ENCODE measurements at places on chromosomes 1 and 21.
A peak's percentile ranks its signal among the peaks of the same experiment; 100 is the strongest.

DNA sequence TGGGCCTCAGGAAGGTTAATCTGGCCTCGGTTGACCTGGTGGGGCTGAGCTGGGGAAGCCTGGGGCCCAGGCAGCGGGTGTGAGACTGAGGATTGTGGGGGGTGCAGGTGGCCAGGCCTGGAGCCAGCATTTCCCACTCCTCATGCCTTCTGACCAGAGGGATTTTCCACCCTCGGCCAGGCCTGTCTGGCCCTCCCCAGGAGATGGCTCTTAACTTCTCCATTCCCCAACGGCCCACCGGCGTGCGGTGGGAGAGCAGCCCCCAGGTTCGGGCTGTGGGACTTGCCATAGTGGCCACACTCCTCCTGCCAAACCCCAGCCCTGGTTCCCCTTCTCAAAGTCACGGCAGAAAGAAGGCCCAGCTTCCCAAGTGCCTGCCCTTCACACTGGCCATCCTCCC lies 126.5 kb upstream of the RUNX3 start:
- no peak for DNase-seq

- DNase-seq = no peak
Measured at GRCh38 chr1:150890033-150890416, 3.1 kb downstream of the CTXND2 start.

DNA sequence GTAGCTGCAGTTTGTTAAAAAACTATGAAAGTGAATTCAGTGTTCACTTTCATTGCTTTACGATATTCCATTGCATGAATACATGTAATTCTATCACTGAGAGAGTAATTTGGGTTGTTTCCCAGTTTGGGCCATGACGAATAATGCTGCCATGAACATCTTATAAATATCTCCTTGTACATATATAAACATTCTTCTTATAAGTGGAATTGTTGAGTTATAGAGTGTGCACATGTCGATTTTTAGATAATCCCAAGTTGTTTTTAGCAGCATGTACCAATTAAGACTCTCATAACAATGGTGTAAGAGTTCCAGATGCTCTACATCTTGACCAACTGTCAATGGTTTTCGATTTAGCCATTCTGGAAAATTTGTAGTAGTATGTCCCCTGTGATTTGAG lies 40.9 kb downstream of the ALG6 start:
- no peak for DNase-seq

DNA sequence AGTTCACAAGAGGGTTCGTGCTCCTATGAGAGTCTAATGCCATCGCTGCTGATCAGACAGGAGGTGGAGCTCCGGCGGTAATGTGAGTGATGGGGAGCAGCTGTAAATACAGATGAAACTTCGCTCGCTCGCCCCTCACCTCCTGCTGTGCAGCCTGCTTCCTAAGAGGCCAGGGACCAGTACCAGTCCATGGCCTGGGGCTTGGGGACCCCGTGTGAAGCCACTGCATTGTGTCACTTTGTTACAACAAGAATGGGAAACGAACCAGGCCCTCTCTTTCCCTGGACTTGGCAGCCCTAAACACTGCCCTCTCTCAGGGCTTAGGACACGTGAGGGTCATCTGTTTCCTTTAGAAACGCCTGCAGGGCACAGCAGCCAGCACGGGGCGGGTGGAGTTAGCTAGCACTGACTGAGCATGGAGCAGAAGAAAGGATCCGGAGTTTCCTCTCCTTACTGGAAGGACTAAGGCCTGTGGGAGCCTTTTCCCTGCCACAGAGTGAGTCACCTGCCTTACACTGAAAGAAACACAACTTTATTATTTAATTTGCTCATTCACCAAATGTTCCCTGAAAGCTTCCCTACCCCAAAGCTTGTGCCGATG lies 185.2 kb upstream of the TMEM51 start:
- DNase-seq = no peak

DNA sequence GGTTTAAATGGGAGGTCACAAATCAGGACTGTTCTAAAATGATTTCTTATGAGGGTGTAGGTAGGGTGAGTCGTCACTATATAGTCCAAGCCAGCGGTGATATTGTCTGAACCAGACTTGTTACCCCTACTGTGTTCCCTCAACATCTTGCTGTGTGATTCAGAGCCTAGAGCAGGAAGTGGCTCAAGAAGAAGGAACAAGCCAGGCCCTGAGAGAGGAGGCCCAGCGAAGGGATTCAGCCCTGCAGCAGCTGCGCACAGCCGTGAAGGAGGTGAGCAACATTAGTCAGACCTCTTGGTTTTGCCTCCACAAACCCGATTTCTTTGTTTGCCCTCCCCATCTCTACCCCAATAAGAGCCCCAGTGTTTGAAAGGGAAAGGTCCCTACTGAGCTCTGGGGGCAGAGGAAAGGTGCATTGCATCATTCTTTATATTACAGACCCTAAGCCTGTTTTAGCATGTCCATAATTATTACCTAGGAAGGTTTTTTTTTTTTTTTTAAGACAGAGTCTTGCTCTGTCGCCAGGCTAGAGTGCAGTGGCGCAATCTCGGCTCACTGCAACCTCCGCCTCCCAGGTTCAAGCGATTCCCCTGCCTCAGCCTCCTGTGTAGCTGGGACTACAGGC lies 5.0 kb upstream of the SH3BGRL3 start:
- DNase-seq = no peak

DNA sequence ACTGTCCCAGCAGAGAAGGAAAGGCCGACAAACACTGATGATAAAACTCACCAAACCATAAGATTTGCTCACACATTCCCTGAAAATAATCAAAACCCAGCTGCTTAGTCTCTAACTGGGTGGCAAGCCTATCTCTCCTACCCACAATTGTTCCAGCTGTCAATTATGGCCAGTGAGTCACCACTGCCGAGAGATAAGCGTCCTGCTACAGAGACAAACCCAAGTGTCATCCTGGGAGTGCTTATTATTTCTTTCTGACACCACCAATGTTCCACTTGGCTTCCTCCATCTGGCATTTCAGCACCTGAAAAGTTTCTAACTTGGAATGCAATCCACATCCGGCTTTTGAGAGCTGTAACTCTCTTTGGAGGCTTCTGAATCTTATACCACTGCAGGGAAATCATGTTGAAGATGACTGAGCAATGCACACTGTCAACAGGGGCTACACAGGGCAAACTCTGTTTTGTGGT lies 51.5 kb upstream of the VAV3 start:
- no peak for DNase-seq

- peak; percentile 17 for DNase-seq
Measured at GRCh38 chr1:204569478-204569877, 53.3 kb downstream of the MDM4 start.

- DNase-seq = no peak
Measured at GRCh38 chr1:236685917-236686814, at the start of gene ACTN2. ACTN2 (plus strand) TSS chr1:236686499; CDS start chr1:236686674, 175 bp downstream.

DNA sequence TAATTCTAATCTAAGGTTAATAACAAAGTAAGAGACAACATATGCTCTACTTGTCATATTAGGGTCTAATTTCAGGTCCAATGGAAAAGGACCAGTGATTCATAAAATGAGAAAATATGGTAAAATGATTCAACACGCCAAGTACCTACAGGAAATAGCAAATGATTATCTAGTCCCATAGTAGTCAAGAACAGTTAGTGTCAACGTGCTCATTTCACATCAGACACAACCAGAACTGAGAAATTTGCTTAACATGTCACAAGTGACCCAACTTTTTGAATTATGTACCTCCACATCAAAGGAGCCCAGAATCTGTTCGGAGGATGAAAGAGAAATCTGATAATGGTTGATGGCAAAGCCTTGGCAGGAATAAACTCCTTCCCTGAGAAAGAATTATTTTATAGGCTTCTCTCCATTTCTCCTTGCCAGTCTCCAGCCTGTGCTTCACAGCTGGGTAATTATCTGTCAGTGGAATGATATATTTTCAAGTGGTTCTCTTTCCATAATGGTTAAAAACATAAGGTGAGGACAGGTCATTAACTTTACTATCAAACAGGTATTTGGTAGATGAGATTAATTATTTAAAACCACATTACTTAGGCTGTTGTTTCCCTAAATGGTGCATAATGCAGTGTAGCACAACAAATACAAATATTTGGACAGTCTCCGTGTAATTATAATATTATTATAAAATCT lies 83.2 kb downstream of the APP start:
- no peak for DNase-seq

GRCh38 chr1:10755970-10756521 lies 40.4 kb downstream of the CASZ1 start:
- no peak for DNase-seq

GRCh38 chr1:2274929-2275475 lies 46.9 kb downstream of the SKI start:
- DNase-seq = no peak

DNA sequence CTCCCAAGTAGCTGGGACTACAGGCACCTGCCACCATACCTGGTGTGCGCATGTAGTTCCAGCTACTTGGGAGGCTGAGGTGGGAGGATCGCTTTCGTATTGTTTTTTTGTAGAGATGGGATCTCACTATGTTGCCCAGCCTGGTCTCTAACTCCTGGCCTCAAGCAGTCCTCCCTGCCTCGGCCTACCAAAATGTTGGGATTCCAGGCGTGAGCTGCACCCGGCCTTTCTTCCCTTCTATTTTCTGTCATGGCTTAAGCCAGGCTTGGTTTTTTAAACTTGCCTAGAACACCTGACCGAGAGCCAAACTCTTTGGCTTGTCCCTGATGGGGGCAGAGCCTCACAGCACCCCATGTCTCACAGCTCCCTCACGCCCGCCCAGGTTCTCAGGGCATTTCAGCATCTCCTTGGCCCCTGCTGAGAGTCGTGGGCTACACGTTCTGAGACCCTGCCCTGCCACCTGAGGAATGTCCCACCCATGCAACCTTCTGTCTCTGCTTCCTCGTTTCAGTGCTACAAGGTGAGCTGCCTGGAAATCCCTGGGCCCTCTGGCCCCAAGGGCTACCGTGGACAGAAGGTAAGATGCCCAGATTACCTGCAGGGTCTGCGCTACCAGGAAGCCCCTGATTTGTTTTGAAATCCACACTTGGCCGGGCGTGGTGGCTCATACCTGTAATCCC lies 15.7 kb downstream of the COL6A2 start:
- no peak for DNase-seq

DNA sequence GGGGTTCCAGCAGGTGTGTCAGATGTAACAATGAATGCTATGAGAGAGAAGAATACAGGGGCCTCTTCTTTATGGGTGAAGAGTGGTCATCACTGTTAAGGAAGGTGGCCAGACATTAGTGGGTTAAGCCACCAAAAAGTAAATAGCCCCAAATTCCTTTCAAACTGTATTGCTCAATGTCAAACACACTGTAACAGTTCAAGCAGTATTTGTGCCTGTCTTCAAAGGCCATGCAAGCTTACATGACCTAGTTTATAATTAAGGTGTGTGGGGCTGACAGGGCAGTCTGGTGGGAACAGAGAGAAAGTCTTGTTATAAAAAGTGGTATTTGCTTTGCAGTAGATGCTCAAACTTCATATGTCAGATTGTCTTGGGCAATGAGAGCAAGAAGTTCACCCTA lies 18.5 kb downstream of the CHIT1 start:
- DNase-seq = no peak

DNA sequence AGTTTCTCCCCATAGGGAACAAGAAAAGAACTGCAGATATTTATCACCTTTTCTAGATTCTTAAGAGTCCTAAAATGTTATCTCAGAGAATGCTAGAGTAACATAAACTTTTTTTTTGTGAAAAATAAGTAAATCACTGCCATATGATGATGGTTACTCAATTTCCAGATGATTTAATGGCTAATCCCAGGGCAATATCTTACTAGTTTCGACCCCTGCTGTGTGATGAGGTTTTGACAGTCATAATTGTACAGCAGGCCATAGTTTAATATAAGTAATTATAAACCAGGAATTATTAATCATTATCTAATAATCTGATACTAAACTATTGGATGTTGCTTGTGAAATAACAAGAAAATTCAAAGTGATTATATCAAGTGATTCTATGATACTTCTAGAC lies 210.6 kb downstream of the HLX start:
- DNase-seq = no peak

DNA sequence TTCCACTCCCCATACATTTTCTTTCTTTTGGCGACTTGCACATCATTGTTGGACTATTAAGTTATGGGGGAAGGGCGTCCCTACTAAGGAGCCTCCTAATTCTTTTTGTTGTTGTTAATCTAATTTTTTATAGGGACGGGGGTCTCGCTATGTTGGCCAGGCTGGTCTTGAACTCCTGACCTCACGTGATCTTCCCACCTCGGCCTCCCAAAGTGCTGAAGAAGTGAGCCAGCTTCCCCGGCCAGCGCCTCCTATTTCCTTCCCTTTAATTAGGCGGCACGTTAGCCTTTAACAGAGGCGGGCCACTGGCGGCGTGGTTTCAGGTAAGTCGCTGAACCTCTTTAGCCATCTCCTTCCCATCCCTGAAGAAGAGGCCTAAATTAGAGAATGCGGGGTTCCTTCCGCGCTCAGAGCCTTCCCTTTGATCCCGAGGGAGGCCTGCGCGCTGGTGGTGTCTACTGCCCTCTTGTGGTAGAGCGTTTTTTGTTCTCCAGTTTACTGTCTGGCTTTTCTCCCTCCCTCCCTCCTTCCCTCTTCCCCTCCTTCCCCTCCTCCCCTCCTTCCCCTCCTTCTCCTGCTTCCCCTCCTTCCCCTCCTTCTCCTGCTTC lies 38.1 kb downstream of the TNFRSF9 start:
- peak; percentile 15 for DNase-seq

All from cerebellar nuclear complex (tissue), 1 donor.